ENCODE measurements at places on chromosomes 6 and 20.

GRCh38 chr6:45423111-45423823 is 45.5 kb upstream of the SUPT3H start:
- no peak for DNase-seq

DNA sequence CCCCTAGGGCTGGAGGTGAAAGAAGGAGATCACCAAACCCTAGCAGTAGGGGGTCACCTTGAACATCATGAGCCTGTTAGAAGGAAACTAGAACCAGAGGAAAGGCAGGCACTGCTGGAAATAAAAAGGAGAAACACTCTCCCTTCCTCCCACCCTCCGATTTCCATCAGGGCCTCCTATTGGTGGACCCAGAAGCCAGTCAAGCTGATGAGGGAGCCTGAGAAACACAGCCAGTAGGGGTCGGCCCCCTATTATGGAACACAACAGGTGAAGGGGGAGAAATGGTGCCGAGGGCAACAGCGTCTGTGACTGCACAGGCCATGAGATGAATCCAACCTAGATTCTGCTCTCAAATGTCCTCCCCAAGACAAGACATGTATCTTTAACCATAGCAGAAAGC is 156.1 kb upstream of the LRFN2 start:
- DNase-seq = no peak

DNA sequence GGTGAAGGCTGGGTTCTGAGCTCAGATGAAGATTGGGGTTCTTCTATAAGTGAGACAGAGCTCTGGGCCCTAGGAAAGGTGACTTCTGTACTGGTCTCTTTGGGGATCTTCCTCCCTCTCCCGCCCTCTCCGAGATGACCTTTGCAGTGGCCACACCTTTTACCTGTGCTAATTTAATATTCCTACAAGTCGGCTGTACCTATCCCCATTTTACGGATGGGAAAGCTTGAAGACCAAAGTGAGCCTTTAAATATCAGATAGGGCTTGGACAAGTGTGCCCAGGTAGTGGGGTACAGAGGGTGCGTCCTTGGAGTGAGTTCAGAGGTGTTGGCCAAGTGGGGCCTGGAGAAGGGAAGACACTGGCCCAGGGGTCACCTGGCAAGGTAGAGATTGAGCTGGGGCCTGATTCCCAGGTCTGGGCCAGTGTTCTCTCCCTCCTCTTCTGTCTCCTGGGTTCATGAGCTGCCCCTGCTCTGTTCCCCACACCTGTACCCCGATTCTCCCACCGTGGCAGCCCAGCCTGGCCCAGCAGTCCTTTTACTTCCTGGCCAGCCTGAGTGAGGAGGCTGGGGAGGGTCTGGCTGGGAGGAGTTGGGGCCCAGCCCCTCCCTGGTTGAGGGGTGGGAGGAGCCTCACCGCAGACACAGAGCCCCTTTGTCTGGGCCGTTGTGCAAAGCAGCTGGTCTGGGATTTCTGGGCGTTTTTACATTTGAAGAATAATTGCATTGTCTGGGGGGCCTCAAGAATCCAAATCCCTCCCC is 152.1 kb upstream of the RNF24 start:
- peak; percentile 85 for DNase-seq

GRCh38 chr20:14573676-14574075 is 236.3 kb upstream of the FLRT3 start:
- no peak for DNase-seq

DNA sequence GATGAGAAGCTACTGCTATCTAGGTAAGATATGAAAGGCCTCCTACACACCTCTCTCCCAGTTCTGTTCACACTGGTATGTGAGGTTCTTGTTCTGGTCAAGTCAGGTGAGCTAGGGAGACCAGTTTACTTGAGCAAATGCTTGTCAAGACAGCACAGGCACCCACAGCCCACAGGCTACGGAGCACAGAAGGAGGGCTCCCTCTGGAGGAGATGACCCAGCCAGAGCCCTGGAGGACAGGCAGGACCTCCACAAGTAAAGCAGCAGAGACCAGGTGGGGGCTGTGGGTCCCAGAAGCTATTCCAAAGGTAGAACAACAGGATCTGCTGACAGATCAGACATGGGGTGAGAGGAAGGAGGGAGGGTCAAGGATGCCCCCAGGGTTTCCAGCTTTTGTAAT is 13.2 kb downstream of the MMP24OS start:
- DNase-seq = no peak

- no peak for DNase-seq
Observed at GRCh38 chr6:150430815-150431214, 62.0 kb downstream of the IYD start.

DNA sequence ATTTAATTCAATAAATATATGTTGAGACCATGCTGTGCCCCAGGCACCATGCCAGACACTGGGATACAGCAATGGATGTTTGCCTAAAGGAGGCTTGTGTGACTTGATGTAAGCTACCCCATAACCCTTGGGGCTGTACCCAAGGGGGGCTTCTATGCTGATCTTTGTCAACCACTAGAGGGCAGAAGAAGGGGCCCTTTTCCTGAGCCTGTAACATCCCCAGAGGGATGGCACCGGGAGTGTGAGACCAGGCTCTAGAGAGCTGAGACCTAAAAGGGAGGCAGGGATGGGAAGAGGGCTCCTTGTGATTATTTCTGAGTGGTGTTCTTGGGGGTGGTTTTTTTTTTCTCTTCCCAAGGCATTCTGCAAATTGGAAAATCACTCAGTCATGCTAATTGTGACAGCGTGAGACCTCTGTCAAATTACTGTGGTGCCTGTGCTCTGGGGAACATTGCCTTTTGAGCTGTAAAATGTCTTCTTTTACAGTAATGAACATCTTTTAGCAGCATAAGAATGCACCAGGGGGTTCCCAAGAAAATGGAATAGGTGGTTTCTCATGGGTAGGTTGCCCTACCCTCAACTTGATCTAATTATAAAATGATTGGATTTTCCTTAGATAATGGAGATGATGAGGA is 138.7 kb upstream of the SLC24A3 start:
- no peak for DNase-seq

- no peak for DNase-seq
Observed at GRCh38 chr6:106254636-106255035, 70.9 kb downstream of the ATG5 start.

DNA sequence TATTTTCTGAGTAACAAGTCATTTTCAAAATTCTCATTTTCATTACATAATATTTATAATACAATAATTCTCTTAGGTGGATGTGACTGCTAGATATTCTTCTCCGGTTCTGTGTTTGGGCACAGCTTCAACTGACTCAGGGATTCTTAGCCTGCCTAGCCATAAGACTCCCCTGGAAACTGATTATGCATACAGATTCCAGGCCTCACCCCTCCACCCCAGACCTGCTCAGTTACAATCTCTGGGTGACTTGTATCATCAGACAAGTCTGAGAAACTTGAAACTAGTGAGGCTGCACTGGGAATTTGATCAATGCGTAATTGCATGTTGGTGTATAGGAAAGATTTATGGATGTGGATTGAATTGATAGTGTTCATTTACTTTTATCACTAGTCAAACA is 25.4 kb downstream of the FLRT3 start:
- no peak for DNase-seq

- no peak for DNase-seq
Observed at GRCh38 chr6:54140811-54141210, 29.6 kb downstream of the MLIP start.

GRCh38 chr20:63587256-63587655 is 13.2 kb upstream of the HELZ2 start:
- no peak for DNase-seq

DNA sequence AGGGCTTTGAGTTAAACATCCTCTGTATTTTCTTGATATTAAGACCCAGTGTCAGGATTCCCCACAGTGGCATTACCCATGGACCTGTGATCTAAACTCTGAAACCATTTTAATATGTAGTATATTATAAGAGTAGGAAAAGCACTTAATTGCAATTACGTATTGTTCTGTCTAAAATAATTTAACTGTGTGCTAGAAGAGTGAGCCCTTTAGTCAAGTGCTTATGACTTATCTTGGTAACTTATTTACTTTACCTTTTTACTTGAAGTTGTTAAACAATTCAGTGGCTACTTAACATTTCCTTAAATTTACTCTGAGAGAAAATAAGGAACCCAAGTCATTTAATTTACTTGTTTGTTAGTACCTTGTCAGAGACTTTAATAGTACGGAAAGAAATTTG is 173.6 kb downstream of the CDKAL1 start:
- DNase-seq = no peak

GRCh38 chr20:33826270-33826897 is 15.2 kb downstream of the CHMP4B start:
- DNase-seq = no peak

DNA sequence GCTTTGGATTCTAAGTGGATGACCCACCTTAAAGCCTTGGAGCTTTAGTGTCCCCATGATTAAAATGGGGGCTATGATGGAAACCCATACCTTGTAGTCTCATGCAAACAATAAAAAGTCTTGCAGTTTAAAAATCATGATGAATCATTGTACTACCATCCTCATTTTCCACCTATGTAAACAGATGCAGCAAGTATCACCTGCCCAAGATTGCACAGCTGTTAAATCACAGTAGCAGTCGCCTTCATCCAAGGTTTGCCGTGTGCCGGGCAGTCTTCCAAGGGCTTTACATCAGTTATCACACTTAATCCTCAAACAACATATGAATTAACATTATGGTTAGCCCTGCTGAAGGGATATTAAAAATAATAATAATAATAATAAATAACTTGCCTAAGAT is 210.3 kb downstream of the FOXA2 start:
- no peak for DNase-seq

GRCh38 chr20:47879771-47880170 is 94.5 kb upstream of the SULF2 start:
- no peak for DNase-seq

DNA sequence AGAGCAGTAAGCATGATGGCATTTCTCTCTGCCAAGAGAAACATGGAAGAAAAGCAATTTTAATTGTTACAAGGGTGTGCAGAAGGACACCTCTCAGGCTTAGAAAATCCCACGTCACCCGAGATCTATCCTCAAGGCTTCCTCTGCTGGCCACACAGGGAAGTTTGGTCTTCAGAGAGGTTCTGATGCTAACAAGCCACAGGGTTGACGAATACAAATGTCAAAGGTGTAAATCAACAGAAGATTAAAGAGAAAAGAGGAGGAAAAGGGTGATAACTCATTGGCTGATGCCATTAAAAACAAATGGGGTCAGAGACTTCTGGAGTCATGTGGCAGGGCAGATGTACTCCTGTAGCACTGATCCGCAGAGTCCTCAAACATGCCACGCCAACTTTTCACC is 33.6 kb upstream of the SPDEF start:
- DNase-seq = no peak

DNA sequence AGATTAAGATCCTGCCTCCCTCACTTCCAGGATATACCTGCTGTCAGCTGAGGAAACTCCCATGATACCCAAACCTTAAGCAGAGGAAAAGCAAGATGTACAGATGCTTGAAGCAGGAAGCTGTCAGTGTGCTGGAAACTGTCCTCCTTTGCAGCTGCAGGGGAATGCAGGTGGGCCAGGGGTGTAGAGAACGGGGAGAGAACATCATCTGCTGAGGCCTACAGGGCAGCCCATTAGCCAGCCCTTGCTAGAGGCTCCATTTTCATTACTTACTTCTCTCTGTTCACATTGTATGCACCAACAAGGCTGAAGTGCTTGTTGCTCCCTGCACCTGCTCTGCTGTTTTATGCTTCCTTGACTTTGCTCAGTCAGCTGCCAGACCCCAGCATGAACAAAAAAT is 119.1 kb downstream of the PRND start:
- no peak for DNase-seq

GRCh38 chr20:61690993-61691838 is 374.5 kb downstream of the TAF4 start:
- no peak for DNase-seq

GRCh38 chr6:103122766-103123601 is 1729.5 kb downstream of the GRIK2 start:
- DNase-seq = peak; percentile 12

GRCh38 chr6:44072959-44073611 is 54.2 kb downstream of the MRPL14 start:
- no peak for DNase-seq

DNA sequence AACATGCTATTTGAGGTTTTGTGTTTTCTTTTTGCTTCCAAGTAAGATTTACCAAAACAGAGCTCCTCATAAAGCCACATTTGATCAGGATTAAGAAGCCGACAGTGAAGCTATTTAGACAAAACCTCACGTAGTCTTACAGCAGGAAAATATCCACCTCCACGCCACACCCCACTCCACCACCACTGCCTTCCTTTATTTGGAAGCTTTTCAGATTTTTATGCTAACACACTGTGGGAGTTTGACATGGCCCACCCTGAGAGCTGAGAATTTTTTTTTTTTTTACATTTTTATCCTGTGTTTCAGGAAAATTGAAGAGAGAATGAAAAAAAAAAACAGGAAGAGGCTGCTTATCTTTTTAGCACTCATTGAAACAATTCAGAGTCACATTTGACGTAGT is 104.8 kb upstream of the MC3R start:
- no peak for DNase-seq

DNA sequence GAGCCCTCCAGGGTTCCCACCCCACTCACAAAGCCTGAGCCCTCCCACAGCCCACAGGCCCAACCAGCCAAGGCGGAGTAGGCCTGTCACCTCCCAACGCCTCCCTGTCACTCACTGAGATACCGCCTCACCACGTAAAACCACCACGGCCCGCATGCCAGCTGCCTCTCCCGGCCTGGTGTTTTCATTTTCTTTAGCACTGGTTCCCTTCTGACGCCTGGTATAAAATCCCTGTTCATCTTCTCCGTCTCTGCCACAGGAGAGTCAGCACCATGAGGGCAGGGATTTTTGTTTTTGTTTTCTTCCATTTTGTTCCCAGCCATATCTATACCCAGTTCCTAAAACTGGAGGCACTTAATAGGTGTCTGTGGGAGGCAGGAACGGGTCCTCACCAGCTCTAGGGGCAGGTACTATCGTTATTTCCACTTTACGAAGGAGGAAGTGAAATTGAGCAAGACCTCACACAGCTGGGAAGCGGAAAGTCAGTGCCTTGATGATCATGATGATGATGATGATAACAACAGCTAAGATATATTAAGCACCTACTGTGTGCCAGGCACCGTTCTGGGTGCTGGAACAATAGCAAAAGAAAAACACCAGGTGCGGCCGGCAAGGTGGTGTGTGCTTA is 58.6 kb downstream of the SNAI1 start:
- no peak for DNase-seq

DNA sequence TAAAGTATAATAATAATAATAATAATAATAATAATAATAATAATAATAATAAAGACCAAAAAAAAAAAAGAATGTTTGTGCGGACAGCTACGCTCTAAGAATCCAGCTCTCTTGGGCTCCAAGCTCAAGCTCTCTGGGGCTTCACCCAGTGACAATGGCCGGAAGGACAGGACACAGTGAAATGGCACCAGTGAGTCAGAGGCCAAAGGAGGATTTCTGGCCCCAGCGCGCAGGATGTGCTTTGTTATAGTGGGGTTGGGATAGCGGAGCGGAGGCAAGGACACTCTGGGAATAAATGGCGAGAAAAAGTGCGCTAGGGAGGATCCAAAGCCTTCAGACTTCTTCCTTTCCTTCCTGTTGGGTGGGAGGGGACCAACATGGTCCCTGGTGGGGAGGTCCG is 38.2 kb downstream of the HLA-A start:
- DNase-seq = no peak

Data from foreskin melanocyte (primary cell).